Fibroblast of skin of left quadriceps (primary cell): ENCODE measurements at places on chromosomes 3 and 15.

DNA sequence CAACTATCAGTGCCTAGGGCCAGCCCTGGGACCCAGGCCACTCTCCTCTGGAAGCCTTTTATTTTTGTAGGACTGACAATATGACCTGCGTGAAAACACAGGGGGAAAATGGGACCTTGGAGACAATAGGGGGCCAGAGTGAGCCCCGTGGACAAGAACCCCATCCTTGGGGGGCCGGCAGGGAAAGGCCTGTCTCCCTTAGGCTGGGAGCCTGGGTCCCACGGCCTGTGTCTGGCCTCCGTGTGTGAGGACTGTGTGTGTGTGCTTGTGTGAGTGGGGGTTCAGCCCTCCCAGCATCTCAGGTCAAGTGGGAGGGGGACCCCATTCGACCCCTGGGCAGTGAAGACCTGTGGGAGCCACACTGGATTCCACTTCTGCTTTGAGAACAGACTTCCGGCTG, 53.3 kb downstream of the EXOG start:
- no peak for DNase-seq

GRCh38 chr3:134495980-134496379, 10.1 kb downstream of the CEP63 start:
- no peak for DNase-seq

DNA sequence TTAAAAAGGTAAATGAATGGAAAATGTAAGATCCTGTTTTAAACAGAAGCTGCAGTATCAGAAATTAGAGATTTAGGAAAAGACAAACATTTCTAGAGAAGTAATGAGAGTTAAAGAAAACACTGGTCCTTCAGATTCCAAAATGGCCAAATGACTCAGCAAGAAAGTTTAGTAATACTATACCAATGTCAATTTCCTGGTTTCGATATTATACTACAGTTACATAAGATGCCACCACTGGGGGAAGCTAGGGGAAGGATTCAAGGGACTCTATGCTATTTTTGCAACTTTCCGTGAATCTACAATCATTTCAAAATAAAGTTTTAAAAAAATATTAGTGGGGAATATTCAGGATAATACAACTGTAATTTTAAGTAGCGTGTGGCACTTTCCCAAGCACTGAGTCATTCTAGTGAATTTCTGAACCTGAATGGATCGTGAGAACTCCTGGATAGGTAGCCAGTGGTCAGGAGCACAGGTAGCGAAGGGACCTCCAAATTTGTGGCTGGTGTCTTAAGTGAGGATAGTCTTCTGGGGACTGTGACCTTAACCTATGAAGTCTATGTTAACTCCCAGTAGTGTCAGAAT, 37.6 kb downstream of the TMCC1 start:
- no peak for DNase-seq

- DNase-seq, result no peak
Observed at GRCh38 chr15:45048794-45049631, 26.0 kb downstream of the SORD start.

DNA sequence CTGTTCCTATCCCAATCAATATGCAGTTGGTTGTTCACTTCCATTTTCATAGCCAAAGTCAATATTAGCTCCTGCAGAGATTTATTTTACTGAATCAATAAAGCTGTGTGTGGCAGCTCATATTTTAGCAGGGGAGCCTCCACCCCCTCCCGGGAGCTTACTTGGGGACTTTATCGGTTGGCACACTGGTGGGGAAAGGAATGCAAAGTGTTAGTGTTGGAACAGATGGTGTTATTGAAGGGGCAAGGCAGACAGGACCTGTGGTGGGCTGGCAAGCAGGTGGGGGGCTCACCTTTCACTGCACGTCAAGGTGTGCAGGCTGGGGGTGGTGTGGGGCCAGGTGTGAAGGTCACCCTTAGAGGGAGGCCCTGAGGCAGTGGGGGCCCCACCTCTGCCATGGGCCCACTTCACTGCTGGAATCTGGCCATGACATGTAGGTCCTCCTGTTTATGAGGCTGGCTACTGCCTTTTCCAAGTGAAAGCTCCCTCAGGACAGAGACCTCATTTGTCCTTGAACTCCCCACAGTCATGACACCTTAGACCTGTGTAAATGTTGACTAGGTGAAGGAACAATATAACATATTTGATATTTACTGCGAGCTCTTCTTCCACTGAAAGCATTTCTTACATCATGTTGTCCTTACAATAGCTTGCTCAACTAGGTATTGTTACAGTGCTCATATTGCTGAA, 44.0 kb upstream of the SEC22A start:
- no peak for DNase-seq

- no peak for DNase-seq
Observed at GRCh38 chr3:98978068-98978811, 76.7 kb upstream of the DCBLD2 start.

GRCh38 chr3:117509858-117510257, 800.3 kb downstream of the TUSC7 start:
- DNase-seq, result no peak

GRCh38 chr3:146464005-146464595, 5.3 kb downstream of the PLSCR2 start:
- DNase-seq, result peak; percentile 12

DNA sequence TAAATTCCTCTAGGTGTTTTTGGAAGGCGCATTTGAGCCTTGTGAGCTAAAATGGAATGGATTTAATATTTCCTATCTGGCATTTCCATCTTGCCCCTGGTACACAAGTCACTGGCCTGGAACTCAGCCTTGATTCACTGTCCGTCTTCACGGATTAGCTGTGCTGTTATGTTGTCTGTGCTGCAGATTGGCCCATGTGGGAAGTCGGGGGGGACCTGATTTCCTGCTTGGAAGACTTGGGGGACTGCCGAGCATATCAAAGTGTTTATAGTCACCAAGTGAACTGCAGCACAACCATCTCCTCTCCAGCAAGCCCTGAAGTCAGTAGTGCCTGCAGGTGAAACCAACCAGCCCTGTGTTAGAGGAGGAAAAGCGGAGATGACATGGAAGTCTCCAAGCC, 12.2 kb downstream of the GHRL start:
- no peak for DNase-seq

DNA sequence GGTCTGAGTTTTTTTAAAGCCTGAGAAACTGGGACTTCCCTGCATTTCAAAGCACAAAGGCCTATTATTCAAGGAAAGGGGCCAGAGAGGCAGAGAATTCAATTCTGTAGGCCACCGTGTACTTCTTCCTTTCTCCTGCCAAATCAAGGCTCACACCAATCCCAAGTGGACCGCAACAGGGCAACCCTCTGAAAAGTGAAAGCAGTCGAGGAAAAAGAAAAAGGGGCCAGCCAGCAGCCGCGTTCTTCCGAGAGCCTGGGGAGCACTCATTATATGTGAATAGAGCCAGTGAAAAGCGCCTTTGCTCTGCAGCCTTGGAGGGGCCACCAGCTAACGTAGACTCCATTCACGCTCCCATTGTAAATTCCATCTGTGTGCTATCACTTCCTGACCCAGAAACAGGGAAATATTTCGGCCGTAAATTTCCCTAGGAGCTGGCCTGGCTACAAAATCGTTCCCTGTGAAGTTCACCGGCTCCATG, 45.9 kb upstream of the THUMPD3 start:
- DNase-seq, result peak; percentile 34

DNA sequence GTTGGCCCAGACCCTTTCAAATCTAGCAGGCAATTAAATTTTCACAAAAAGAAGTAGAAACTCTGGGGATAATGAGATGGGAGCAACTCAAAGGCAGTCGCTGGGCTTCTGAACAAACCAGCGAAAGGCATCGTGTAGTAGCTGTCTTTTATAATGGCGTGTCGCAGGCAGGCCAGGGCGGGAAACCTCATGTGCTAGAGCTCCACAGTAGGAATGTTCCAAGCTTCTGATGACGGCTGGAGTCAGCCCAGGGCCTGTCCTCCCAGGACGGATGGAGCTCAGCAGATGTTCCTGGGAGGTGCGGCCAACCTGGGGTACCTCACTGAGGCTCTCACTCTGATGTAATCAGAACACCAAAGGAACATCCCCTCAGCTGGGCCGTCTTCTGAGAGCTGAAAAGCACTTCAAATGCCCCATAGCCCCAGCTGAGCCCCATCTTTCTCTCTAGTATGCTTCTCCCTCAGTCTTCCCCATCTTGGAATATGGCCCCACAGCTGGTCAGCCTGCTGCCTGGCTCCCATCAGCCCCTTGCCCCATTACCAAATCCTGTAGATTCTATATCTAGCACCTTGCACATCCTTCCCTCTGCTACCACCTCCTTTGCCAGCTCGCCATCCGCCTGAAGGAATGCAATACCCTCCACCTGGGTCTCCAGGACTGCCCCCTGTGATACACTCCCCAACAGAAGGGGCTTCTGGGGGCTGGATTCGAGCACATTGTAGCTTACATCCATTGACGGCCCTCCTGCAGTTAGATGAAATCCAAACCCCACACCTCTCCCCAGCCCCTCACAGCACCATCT, 54.9 kb upstream of the ATP2B2 start:
- DNase-seq, result no peak

GRCh38 chr3:120077731-120078130, 16.5 kb downstream of the GSK3B start:
- DNase-seq, result peak; percentile 34

DNA sequence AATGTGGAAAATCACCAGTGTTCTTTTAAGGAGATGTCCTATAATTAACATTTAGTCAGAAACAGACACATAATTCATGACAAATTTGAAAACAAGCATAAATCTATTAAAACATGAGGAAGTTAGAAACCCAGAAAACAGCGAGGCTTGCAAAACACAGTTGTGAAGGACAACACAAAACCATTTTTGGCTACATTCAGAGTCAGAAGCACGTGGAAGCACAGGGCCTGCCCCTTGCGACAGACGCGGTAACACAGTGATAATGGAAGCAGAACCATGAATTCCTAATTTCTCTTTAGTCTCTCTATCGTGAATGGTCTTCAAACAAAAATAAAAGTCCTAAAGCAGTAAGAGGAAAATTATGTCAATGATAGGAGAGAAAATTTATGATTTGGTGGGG, 12.2 kb downstream of the NCEH1 start:
- no peak for DNase-seq

- no peak for DNase-seq
Observed at GRCh38 chr15:24627443-24627842, 48.1 kb upstream of the NPAP1 start.

GRCh38 chr3:152069871-152070270, 196.4 kb downstream of the SUCNR1 start:
- no peak for DNase-seq

GRCh38 chr15:80828796-80829195, 49.6 kb downstream of the CEMIP start:
- DNase-seq, result no peak

DNA sequence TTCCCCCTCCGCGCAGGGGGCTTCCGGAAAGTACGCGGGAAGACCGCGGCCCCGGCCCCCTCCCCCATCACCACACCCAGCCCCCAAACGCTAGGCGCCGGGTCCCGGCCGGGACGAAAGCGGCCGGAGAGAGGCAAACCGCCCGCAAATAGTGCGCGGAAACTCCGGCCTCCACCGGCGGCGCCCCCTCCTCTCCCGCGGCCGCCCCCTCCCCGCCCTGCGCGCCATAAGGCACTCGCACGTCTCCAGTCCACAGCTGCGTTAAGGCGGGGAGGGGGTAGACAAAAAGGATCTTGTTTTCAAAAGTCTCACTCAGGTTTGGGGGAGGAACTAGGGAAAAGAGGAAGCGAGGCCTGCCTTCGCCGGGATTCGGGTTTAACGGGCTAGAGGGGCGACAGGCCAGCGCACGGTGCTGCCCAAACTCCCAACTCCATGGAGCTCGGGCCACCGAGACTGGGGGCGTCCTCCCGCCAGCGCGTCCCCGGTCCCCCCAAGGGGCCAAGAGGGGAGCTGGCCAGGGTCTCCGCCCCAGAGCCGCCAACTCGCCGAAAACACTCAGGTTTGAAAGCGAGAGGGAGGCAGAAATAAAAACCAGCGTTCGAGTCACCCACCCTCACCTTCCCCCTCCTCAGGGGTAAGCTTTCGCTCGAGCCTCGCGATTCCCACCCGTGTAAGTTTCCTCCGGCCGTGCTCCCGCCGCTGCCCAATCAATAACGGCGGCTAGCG, 1.8 kb downstream of the ANP32A start:
- no peak for DNase-seq

DNA sequence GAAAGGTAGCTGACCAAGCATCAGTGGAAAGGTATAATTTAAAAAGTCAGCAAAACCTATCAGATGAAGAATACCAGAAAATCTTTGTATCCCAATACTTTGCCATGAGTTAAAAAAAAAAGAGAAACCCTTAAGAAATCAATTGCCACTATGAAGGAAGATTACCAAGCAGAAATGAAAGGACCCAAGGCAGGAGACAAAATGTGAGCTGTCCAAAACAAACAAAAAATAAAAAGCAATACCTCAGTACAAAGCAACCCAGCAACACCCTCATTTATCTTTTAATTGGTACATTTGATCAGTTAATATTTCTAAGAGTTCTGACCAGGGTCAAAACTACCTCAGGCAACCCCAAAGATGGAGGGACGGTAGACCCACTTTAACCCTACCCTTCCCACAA, 65.3 kb downstream of the MOBP start:
- DNase-seq, result no peak

- DNase-seq, result peak; percentile 89
Observed at GRCh38 chr15:48939648-48940047, 24.1 kb downstream of the SHC4 start.

GRCh38 chr3:156148946-156149381, 28.6 kb downstream of the KCNAB1 start:
- no peak for DNase-seq
